Smooth muscle cell of the brain vasculature (primary cell): ENCODE measurements at places on chromosomes 6 and 20.

DNA sequence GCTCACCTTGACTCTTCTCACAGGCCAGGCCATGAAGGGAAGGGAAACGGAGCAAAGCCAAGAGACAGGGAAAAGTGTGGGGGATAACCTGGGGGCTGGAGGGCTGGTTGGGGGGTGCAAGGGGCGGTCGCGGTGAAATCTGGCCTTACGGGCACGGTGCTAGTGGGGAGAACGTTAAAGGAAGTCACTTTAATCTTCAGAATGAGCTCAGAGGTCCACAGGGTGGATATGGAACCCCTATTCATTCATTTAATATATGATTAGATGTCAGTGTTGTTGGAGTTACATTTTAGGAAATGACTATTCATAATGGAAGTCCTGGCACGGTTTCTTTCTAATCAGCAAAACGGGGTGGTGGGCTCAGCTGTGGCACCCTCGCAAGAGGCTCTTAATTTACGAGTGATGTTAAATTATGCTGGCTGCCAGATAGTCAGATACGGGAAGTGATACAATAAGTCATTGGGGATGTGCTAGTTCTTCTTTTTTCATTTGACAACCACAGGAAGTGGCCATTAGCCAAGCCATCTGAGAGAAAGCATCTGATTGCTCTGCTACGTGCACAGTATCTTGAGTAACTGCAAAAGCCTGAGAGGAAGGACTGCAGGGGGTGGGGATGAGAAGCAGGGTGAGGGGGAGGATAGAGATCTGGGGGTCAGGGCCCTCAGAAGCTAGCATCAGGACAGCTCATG, 253.0 kb downstream of the QKI start:
- DNase-seq = peak; percentile 45

GRCh38 chr6:25014791-25015560, 79.2 kb upstream of the RIPOR2 start:
- DNase-seq = no peak

DNA sequence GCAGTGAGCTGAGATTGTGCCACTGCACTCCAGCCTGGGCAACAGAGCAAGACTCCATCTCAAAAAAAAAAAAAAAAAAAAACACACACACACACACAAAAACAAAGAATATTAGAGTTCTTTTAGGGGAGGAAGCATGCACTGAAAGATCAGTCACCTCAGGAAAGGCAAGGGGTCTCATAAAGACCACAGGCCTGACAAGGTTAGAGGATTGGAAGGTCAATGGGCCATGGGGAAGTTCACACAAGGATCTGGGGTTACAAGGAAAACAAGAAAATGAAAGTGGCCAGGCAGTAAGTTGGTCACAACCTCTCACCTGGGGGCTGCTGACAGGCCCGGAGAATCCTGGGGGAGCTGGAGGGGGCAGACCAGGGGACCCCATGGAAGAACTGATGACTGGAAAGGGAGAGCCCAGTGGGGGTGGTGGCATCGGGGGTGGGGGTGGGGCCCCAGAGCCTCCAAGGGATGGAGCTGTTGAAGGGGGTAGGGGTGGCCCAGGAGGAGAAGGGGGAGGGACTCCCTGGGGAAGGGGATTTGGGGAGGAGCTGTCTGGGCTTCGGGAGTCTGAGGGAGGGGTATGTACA, 1.5 kb downstream of the RXRB start:
- DNase-seq = no peak

GRCh38 chr6:118945217-118945616, 10.3 kb upstream of the MCM9 start:
- DNase-seq = no peak

DNA sequence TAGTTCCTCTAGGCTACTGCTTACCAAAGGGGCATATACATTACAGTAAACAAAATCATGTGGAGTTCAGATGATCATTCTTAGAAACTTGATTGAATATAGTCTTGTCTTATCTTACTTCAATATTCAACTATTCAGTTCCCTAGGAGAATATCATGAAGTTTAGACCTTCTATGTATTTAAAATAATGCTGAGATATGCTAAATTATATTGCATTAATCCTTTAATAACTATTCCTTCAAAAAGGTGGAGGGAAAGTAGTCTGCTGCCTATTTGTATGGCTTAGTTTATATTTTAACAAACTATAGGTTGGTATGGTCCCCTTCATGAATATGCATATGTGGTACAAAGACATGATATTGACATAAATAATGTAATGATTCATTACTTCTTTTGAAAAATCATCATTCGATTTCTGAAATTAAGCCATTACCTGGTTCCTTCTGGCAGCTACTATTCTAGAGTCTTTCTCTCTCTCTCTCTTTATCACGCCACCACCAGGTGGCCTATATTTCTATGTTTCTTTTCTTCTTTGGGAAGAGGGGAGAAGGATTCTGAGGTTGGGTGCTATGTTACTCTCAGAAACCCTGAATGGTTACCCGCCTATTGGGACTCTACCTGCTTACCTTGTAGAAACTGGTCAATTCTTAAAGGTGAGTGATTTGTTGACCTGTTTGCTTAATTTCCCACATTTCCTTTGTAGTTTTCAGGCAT, 855.8 kb downstream of the HACE1 start:
- no peak for DNase-seq

- DNase-seq = no peak
These were observed 14.4 kb upstream of the HLA-A start for GRCh38 chr6:29927841-29928388.

DNA sequence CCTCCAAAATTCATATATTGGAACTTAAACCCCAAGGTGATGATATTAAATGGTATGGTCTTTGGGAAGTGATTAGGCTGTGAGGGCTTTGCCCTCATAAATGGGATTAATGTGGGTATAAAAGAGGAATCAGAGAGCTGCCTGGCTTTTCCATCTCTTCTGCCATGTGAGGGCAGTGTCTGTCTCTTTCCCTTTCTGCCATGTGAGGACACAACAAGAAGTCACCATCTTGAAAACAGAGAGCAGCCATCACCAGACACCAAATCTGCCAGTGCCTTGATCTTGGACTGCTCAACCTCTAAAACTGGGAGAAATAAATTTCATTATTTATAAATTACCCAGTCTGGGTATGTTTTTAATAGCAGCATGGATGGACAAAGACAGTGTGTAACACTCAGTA, 263.0 kb downstream of the PAX1 start:
- no peak for DNase-seq

- DNase-seq = peak; percentile 57
These were observed 11.8 kb downstream of the ADTRP start for GRCh38 chr6:11766589-11767450.

GRCh38 chr6:35343835-35344550, 1.6 kb downstream of the PPARD start:
- no peak for DNase-seq

DNA sequence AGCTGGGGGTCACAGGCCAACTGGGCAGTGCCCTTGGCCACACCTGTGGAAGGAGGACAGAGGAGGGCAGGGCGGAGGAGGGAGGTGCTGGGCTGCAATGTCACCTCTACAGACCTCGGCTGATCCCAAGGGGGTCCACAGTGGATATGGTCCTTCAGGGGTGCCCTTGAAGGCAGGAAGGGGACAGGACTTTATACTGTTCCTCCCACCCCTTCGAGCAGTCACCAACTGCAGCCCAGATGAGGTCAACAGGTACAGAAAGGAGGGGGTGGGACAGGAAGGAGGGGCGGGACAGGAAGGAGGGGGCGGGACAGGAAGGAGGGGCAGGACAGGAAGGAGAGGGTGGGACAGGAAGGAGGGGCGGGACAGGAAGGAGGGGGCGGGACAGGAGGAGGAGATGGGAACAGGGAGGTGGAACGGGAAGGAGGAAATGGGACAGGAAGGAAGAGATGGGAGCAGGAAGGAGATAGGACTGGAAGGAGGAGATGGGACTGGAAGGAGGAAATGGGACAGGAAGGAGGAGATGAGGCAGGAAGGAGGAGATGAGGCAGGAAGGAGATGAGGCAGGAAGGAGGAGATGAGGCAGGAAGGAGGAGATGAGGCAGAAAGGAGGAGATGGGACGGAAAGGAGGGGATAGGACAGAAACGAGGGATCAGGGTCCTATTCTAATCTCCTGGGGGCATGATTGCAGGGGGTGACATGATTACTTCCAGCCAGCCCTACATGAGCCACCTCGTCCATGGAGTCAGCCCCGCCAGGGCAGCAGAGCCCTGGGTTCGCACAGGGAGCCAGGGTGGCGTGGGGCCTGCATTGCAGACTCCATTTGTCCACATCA, 19.4 kb upstream of the MRGBP start:
- DNase-seq = no peak

GRCh38 chr20:43028470-43028869, 161.2 kb downstream of the PTPRT start:
- DNase-seq = no peak

DNA sequence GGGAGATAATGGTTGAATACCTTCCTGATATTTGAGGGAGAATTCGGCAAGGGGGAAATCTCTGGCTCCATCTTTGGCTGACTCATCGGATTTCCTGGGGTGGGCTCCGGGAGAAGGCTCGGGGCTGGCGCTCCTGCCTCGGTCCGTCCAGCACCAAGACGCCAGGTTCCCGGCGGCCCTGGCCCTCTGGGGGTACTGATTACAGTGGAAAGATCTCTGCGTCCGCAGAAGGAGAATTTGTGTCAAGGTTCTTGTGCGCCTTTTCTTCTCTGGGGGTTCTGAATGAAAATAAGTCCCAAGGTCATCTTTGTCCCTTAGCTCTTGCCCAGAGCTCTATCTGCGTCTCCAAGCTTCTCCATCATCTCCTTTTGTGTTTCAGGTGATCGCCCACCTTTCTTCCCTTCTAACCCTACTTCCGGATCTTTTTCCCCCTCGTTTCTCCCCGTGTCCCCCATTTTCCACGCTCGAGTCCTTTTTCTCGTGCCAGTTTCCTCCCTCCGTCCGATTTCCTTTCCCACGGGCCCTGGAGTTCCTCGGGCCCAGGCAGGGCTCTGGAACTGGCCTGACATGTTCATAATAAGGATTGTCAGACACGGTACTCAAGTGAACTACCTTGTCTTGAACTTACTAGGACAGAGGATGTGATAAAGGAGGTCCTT, 11.6 kb downstream of the NRN1 start:
- DNase-seq = no peak

- DNase-seq = no peak
These were observed 37.5 kb upstream of the MRPS18A start for GRCh38 chr6:43724914-43725642.

DNA sequence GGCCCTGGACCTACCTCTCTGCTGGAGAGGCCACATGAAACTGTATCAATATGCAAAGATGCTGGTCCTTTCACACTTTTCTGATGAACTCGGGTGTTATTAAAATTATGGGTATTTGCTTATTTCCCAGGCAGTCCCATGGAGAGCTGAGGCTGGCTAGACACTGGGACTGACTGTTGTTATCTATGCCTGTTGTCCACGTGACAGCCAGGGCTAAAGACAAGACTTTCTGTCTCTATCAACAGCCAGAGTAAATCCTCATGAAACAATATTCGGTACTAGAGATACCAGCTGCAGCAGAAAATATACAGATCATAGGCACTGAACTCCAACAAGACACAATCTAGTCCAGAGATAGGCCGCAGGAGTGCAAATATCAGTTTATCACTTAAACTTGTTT, 236.4 kb downstream of the FOXA2 start:
- no peak for DNase-seq

DNA sequence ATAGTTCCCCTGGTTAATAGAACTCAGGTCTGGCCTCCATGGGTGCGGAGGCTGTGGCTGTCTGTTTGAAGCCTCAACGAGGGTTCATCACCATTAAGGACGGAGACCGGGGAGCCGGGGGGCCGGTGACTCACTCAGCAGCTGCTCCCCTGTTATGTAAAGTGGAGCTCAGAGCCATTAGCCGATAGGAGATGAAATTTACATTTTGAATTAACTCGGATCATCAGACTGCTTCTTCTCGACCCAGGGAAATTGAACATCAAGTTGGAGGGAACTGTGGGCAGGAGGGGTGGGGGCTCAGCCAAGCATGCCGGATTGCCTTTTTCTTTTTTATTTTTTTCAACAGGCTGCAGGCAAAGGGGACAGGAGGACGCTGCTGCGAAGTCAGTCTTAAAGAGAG, 12.3 kb downstream of the PCK1 start:
- DNase-seq = no peak

- DNase-seq = no peak
These were observed 6.3 kb downstream of the MAPK14 start for GRCh38 chr6:36033935-36034334.

- peak; percentile 50 for DNase-seq
These were observed 145.5 kb upstream of the RNF24 start for GRCh38 chr20:4160761-4161305.

DNA sequence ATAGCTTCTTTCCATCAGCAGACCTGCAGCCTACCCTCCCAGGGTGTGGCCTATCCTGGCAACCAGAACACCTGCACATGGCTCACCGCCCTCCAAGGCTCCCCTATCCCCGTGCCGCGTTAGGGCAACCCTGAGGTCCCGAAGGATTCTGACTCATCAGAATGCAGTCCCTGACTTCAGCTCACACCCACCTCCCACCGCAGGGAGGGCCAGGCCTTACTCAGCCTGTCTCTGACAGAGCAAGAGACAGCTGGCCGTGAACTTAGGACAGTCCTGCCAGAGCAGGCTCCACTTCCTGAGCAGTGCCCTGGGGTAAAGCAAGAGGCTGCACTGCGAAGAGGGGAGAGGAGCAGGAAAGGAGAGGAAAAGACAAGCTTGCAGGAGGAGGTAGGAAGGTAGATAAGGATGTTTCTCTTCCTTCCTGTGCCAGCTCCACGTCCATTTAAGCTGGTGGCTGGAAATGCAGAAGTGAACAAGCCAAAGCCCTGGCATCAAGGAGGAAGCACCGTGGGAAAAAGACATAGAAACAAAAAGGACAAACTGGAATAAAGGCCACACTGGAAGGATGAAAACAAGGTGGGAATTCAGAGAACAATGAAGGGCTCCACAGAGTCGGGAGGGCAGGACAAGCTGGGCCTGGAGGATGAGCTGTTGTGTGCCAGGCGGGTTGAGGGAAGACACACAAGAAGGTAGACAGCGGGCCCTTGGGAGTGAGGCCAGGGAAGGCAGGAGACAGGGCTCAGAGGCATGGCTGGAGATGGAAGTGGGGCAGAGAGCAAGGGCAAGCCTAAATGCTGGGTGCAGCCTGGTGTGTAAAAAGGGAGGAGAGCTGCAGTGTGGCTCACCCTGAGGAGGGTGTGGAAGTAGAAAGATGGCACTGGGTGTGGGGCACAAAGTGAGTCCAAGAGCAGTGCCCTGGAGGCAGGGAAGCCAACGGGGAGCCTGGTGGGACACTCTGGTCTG, 102.7 kb downstream of the SLC23A2 start:
- DNase-seq = peak; percentile 23

GRCh38 chr6:87164004-87164403, 8.6 kb downstream of the ZNF292 start:
- DNase-seq = no peak

GRCh38 chr6:168599769-168600330, 158.9 kb downstream of the SMOC2 start:
- DNase-seq = no peak

GRCh38 chr20:39939241-39939865, 749.7 kb downstream of the MAFB start:
- peak; percentile 6 for DNase-seq
